ENCODE measurements at places on chromosomes 1 and 21.

DNA sequence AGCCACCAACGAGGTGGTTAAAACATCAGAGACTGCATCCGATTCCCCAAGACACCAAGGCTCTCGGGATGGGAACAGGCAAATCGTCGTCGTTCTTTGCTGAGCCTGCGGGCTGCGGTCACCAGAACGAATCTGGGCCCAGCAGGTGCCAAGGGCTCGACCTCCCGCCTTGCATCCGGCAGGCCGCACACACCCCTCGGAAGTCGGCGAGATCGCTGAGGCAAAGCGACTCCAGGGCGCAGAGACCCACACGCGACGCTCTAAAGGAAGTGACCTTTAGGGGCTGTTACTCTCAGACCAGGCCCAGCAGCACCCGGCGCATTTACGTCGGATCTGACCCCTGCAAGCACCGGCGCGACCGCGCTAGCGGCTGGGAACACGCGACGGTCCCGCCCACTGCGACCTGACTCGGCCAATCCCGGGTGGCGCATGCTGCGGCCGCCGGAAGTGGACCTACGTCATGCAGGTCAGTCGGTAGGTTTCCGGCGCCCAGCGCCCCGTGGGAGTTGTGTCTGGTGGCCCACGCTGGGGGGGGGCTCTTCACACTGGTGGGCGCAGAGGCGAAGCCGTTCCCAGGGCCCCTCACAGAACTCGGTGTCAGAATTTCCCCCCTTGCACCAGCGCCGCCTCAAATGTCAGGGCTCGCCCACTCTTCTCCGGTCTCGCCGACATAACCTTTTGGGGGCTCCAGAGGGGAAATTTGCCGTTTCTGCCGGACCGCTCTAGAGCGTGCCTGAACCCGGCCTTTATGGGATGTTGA is 7.5 kb upstream of the PARK7 start:
- peak; percentile 96 for DNase-seq

- peak; percentile 30 for DNase-seq
Observed at GRCh38 chr1:205610901-205611466, 20.8 kb downstream of the ELK4 start.

- no peak for DNase-seq
Observed at GRCh38 chr1:2346691-2347408, 44.5 kb downstream of the MORN1 start.

DNA sequence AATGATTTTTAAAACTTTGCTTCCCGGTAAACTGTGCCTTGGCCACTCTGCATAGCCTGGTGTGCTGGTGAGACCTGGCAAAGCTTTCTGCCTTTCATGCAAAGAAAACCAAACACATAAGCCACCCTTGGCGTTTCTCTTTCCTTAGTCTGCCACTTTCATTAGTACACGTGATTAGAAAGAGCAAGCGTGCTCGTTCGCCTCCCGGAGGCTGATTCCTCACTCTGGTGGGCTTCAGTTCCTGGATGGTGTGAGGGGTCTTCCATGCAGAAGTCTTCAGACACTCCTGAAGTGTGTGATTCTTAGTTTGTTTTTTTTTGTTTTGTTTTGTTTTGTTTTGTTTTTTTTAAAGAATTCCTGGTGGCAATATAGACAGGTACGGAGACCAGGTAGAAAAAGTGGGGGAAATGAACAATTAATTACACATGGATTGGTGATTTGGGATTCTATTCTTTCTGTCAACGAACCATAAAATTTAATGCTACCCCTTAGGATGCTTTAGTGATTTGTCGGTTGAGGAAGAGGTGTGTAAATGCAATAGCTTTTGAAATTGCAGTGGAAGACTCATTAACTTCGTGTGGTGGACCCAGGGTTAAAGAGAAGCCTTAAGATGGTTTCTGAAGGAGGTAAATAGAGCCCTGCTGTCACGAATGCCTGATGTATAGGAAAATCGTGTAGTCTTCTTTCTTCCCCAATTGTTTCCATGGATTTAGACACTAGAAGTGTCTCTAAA is 2.1 kb downstream of the GALNT2 start:
- no peak for DNase-seq

All from activated CD4-positive, alpha-beta T cell treated with anti-CD3 and anti-CD28 coated beads, Interleukin-2, Interleukin-4, amounts not matched to agents 100 ng/mL and 50 ng/mL, durations not matched to agents 16 hours and 8 hours (primary cell).